ENCODE measurements at places on chromosomes 2 and 18.

GRCh38 chr2:35784777-35785176, 570.8 kb upstream of the CRIM1 start:
- DNase-seq: no peak

DNA sequence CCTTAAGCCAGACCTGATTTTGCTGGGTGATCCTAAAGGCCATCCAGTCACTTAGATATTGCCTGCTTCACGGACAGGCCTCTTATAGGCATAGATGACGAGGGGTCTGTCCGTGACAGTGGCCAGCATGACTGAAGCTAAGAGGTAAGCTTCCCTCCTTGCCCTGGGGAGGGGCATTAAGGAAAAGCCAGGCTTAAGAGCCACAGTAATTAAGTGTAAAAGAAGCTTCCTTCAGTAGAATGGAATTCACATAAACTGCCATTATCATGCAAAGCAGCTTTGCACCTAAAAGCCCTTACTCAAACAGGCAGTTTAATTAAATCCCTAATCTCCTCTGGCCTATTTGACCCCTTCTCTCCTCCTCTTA, 99.4 kb upstream of the PKDCC start:
- no peak for DNase-seq

DNA sequence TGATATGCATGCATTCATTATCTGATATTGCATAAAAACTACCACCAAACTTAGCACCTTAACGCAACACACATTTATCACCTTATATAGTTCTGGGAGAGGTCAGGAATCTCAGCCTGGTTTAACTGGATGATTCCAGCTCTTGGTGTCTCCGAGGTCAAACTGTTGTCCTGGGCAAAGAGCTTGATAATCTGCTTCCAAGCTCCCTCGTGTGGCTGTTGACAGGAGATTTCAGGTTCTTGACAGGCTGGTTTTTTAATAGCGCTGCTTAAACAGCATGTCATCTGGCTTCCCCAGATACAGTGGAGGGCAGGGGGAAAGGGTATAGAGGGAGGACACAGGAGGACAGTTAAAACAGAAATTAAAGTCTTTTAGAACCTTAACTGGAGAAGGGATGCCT, 785.0 kb downstream of the CNTNAP5 start:
- no peak for DNase-seq

- DNase-seq: no peak
These were observed 117.7 kb downstream of the EN1 start for GRCh38 chr2:118729760-118730159.

DNA sequence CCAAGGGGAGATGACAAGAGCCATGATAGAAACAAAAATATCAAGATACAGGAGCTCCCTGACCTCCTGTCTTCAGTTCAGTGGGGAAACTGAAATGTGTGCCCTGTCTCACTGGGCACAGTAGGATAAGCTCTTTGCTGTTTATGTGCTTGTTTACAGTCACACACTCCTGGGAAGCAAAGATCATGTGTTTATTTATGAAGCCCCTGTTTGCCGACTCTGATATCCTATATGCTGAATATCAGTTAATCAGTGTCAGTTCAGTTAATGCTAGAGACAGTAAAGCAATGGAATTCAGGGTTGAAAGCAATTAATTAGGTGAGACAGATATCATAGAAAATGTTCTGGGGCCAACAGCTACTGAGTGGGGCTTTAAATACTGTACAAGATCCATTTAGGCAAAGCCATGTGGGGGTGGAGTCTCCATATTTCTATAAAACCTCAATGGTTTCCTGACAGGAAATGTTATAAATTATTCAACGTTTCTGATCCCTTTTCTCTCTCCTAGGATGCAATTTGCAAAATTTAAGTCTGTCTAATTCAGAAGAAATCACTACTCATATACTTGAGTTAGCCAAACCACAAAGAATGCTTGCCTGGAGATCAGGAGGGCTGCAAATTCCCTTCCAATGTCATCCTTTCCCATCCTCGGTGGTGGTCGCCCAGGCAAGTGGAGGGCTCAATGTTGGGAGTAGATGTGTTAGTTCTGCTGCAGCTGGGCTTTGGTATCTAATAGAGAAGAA, 551.3 kb downstream of the CMPK2 start:
- DNase-seq: no peak

GRCh38 chr2:219661955-219662395, 34.5 kb downstream of the SLC4A3 start:
- no peak for DNase-seq

GRCh38 chr18:3410273-3410672, 39.7 kb upstream of the TGIF1 start:
- DNase-seq: no peak

- DNase-seq: no peak
These were observed 647.5 kb upstream of the SETBP1 start for GRCh38 chr18:44033144-44033701.

Measured in H54 (cell line).